ENCODE measurements at places on chromosomes 16 and 17.
A peak's percentile ranks its signal among the peaks of the same experiment; 100 is the strongest.

- DNase-seq = peak; percentile 87
Observed at GRCh38 chr16:589658-590187, at the start of gene RAB40C. Gene RAB40C, plus strand, starts transcription at chr16:590066. Its CDS starts 226 bp downstream, at chr16:590292.

GRCh38 chr17:21171970-21172510 lies 41.9 kb downstream of the TMEM11 start:
- no peak for DNase-seq

- DNase-seq = no peak
Observed at GRCh38 chr16:65961476-65962143, 404.9 kb upstream of the CDH5 start.

GRCh38 chr16:75942936-75943335 lies 216.6 kb upstream of the CPHXL start:
- no peak for DNase-seq

GRCh38 chr16:11481987-11482386 lies 104.7 kb downstream of the LITAF start:
- DNase-seq = no peak

- DNase-seq = no peak
Observed at GRCh38 chr16:81517629-81518438, 73.2 kb downstream of the CMIP start.

- DNase-seq = no peak
Observed at GRCh38 chr17:50924800-50925199, 58.6 kb upstream of the TOB1 start.

GRCh38 chr16:8286348-8286747 lies 304.0 kb downstream of the TMEM114 start:
- no peak for DNase-seq

DNA sequence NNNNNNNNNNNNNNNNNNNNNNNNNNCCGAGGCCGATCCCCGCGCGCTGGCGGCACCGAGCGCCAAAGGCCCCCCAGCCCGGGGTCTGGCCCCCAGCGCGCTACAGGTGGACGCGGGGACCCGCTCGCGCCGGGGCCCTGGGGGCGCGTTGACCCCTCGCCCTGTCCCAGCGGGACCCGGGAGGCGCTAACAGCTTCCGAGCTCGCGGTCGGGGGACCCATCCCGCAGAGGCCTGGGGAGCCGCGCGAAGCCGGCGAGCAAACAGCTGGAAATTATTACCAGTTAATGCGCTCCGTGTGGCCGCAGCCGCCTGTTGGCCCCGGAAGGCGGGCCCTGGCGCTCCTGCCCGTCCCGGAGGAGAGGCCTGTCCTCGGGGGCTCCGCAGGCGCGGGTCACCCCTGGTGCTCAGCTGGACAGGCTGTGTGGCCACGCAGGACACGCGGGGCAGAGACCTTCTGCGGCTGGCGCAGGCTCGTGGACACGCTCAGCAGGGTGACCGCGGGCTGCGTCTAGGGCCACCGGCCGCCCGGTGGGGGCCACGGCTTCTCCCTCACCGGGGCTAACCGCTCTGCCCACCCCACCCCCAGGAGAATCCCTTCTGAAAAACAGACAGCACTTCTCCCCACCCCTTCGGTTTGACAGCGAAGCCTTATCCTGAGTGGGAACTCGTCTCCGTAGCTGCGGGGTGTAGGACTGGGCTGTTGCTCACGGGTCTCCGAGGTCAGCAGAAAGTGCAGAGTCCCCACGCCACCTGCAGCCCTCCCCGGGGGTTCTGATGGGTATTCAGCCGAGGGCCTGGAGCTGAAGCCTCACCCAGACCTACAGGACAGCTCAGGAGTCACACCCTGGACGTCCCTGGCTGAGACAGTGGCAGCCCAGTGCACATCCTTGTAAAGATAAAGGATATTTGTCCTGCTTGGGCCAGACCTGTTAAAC lies 138.7 kb upstream of the RPH3AL start:
- no peak for DNase-seq

DNA sequence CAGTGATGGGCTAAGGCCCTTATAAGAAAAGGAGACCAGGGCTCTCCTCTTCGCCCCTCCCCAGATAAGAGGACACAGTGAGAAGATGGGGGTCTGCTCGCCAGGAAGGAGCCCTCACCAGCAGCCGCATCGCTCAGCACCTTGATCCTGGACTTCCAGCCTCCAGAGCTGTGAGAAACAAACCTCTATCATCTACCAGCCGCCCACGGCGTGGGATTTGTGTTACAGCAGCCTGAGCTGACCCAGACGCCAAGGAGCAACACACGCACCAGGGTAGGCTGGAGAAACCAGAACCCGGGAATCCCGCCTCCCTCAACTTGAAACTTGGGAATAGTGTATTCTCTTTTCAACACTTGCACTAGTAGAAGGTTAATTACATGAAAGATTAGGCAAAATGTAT lies 4.2 kb upstream of the ZG16B start:
- no peak for DNase-seq

DNA sequence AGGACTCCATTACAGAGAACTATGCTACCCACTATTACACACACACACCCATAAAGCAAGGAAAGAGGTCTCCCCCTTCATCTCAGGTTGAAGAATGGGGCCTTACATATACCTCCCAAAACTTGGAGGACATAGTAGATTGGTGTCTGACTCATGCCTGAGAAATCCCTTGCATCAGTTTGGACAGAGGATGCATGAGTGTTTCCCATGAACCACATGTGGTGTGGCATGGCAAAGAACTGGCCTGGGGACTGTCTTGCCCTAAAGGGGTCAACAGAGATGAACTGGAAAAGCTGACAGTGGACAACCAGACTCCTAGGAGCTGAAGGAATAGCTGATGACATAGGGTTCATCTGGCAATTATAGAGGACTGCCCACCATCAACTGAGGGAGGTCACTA lies 54.0 kb downstream of the DYNLRB2 start:
- DNase-seq = no peak

DNA sequence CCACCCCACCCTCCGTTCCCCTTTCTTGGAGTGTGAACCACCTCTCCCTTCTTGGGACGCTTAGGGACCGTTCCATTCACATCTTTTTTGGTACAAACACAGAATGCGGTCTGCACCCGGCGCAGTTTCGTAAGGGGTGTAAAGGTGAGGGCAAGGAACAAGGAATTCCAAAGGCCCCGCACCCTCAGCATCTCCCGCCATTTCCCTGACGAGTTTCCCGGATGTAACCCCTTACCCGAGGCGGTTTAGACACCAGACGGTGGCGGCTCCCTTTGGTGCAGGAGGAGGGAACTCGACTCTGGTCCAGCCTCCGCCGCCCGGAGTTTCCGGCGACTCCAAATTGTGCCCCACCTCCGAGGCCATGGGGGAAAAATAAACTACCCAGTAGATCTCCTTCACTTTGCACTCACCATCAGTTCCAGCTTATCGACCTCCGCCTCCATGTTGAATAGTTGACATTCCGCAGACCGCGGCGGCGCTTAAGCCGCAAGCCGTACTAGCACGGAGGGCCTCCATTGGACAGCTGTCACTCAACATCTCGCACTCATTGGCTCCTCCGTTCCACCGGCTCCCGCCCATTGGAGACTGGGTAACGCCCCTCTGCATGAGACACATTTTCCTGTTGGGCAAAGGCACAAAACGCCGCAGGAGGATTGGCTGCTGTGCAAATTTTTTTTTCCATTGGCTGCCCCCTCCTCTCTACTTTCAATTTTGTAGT lies at the start of gene SKA2:
Gene SKA2, minus strand, starts transcription at position 466 of the 718 bp plus-strand sequence. Its CDS starts 23 bp downstream, at position 443.
- peak; percentile 82 for DNase-seq

DNA sequence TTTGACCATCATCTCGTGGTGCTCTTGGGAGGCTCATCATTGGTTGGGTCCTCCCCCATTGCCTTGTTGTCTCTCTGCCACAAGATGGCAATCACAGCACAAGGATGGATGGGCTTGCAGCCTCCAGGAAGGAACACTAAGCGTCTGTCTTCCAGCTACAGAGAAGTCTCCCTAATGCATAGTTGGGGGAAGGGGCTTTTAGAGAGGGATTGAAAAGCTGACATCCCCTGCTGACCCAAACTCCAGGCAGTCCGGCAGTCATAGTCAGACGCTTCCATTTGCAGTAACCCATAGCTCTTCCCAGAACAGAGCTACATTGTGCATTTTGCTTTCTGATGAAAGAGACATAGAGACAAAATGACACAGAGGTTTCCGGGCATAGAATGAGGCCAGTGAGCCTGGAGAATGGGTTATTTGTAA lies 111.4 kb downstream of the UTP18 start:
- peak; percentile 35 for DNase-seq

DNA sequence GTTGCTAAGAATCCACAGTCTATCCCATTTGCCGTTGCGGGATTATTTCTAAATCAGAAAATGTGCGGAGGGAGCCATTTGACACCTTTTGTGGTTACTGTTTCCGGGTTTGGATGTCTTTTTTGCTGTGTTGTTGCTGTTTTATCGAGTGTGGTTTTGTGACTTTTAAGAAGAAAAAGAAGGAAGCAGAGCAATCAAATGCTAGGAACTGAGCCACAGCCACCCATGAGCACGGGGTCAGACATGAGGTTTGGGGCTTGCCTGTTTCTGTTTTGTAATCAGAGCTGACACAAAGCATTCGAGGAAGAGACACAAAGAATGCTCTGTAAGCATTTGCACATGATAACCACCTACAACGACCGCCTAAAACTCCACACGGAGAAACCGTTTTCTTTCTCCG lies 53.1 kb upstream of the CHMP6 start:
- DNase-seq = peak; percentile 77

DNA sequence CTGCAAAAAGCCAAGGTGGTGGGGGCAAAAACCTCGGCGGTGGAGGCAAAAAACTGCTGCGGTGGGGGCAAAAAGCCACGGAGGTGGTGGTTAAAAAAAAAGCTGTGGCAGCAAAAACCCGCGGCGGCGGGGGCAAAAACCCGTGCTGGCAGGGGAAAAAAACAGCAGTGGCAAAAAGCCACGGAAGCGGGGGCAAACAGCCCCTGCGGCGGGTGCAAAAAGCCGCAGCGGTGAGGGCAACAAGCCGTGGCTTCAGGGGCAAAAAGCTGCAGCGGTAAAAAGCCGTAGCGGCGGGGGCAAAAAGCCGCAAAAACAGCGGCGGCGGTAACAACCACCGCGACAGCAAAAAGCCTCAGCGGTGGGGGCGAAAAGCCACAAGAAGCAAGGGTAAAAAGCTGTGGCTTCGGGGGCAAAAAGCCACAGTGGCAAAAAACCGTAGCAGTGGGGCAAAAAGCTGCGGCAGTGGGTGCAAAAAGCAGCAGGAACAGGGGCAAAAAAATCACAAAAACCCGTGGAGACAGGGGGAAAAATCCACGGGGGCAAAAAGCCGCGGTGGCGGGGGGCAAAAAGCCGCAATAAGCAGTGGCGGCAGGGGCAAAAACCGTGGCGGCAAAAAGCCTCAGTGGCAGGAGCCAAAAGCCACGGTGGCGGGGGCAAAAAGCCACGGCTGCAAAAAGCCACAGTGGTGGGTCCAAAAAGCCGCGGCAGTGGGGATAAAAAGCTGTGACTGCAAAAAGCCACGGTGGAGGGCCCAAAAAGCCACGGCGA lies 193.7 kb downstream of the SHCBP1 start:
- no peak for DNase-seq

- DNase-seq = no peak
Observed at GRCh38 chr17:61794792-61795191, 68.5 kb downstream of the BRIP1 start.

- no peak for DNase-seq
Observed at GRCh38 chr17:877630-878029, 95.5 kb downstream of the MRM3 start.

GRCh38 chr16:83615141-83615952 lies 192.4 kb upstream of the HSBP1 start:
- DNase-seq = no peak

DNA sequence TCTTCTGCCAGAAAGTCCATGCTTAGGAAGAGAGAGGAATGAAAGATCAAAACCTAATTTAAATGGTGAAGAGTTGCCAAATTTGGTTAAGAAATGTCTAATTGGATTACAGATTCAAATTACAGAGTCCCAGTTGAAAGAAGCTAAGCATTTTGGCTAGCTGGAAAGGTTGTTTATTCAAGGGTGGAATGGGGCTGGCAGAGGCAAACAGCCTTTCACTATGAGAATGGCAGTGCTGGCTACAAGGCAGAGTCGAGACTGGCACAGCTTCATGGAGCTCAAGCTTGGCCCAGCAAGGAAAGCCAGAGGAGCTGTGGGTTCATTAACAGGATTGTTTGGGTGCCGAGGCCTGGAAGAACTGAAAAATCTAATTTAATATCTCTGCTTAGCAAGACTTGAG lies 13.6 kb downstream of the MAP3K3 start:
- DNase-seq = no peak

DNA sequence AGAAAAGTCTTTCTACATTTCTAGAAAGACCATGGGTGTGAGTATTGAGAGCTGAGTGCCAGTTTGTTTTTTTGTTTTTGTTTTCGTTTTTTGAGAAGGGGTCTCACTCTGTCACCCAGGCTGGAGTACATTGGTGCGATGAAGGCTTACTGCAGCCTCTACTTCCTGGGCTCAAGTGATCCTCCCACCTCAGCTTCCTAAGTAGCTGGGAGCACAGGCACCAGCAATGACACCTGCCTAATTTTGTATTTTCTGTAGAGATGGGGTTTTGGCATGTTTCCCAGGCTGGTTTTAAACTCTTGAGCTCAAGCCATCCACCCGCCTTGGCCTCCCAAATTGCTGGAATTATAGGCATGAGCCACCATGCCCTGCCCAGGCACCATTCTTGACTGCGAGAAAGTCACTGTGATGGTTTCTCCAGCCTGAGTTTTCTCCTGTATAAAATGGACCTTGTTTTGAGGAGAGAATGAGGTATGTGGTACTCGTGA lies 673.8 kb downstream of the MAF start:
- DNase-seq = no peak

- no peak for DNase-seq
Observed at GRCh38 chr16:66264311-66265047, 102.0 kb upstream of the CDH5 start.

DNA sequence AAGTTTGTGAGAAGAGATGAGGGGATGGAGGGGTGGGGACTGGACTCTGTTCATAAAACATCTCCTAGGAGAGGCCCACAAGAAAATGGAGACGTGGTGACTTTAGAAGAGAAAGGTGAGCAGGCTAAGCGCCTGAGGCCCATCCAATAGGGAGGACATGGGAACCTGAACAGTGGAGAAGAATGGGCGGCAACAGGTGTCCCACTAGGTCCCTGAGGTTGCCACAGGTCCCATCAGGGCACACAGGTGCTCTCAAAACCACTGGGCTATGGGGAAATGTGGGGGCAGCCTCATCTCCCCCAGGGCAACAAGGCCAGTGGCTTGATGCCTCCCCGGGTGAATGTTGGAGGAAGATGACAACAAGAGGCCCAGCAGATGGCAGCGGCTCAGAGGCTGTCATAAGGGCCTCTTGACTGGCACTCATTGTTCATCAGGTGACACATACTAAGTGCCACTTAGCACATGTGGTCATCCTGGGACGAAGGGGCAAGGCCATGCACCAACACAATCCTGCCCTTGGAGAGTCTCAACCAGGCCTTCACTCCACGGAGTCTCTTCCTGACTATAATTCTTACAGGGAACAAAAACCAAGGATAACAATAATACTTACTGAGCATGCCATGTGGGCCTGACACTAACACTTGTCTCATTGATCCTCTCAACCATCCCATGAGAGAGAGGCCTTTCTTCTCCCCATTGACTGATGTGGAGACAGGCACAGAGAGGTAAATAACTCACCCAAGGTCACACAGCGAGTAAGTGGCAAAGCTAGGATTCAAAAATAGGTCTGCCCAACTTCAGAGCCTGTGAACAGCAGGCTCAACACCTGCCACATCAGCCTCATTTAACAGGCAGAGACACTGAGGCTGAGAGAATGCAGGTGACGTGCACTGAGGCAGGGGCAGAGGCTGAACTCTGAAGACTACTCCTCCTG lies 38.0 kb downstream of the CUEDC1 start:
- no peak for DNase-seq

GRCh38 chr16:29230671-29231096 lies 175.8 kb downstream of the NPIPB11 start:
- no peak for DNase-seq
